ENCODE measurements at places on chromosomes 7 and 10.

GRCh38 chr7:27462575-27463270 is 200.0 kb downstream of the HIBADH start:
- DNase-seq, result no peak

- DNase-seq, result no peak
Observed at GRCh38 chr7:157601530-157601929, 264.7 kb downstream of the DNAJB6 start.

DNA sequence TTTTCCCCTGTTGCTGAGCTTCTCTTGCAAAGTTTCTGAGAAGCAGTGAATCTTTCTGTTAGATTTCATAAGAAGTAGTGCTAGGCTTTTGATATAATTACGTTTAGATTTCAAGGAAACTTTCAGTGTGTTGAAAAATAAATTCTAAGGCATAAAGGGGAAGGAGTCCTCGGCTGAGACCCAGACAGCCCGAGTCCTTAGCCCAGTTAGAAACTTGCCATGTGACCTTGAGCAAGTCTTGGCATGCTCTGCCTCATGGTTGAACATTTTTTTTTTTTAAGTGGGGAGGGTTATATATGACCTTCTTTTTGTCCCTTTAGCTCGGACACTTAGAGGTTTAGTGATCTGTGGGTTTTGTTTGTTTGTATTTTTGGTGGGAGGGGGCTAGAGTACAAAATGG is 117.5 kb downstream of the TCF7L2 start:
- no peak for DNase-seq

DNA sequence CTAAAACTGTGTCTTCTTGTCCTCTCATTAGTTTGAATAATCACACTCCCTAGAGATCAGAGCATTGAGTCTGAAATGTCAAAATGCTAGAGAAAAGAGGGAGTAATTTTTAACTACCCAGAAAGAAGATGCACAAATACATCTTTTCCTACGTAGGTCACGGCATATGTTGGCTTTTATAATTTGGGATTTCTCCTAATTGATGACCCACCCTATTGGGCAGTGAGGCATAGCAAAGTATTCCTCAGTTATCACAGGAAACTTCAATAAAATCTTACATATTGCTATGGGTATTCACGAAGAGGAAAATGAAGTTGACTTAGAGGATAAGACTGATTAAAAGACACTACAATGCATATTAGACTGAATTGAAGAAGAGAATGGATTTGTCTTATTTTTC is 25.4 kb downstream of the ARMC10 start:
- no peak for DNase-seq

GRCh38 chr10:8967061-8967460 is 912.6 kb downstream of the GATA3 start:
- no peak for DNase-seq

DNA sequence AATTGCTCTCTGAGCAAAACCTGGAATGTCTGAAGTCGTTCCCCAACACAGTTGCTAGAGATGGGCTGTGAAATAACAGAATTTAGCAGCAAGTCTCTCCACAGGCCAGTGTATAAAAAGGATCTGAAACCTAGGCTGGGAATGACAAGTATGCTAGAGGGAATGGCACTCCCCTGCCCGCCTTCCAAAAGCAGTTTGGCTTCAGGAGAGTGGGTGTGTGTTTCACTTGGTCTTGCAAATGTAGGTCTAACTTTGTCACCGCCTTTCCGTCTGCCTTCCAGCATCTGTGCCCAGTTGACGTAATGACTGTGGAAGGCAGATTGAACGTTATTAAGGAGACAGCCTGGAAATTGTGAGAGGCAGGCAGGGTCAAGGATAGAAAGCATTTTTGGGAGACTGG is 18.0 kb upstream of the MTURN start:
- peak; percentile 41 for DNase-seq

GRCh38 chr7:51324206-51324898 is 7.7 kb upstream of the COBL start:
- DNase-seq, result no peak

- no peak for DNase-seq
Observed at GRCh38 chr10:74766501-74766900, 59.9 kb upstream of the KAT6B start.

DNA sequence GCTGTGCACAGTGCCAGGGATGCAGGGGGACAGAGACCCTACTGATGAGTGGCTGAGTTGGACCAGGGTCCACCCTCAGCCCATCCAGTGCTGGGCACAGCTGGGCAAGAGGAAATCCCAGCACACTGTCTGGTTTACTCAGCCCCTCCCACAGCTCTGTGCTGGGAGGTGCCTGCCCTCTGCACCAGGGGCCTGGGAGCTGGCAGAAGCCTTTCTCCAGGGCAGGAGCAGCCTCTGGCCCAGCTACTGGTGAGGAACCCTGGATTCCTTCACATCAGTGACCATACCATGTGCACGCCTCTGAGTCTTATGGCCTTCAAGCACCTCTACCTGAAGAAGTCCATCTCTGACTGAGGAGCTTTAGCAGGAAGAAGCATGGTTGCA is 25.9 kb upstream of the C10orf71 start:
- DNase-seq, result no peak

DNA sequence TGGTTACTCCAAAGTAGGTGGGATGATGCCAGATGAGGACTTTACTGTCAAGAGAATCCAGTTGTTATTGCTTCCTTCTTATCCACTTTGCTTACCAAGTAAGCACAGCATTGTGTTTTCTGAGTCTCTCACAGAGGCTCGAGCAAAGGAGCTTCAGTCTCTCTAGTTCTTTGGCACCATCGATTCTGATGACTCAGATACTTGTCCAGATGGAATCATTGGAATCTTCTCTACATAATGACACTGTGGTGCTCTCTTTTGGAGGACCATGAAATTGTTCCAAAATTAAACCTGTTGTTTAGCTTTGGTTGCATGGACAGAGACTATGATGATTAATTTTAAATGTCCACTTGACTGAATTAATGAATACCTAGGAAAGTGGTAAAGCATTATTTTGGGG is 132.6 kb downstream of the NXPH1 start:
- no peak for DNase-seq

DNA sequence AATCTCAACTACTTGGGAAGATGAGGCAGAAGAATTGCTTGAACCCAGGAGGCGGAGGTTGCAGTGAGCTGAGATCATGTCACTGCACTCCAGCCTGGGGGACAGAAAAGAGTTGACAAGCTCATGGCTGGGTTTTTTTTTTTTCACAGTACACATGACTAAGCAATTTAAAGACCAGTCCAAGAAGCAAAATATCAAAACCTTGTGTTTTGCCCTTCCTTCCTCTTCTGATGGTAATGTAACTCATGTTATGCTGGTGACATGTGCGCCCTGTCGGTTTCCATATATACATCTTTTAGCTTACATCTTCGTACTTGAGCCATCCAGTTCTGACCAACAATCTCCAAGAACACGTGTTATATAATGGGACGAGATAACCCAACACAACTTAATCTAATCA is 237.7 kb upstream of the PLXDC2 start:
- DNase-seq, result no peak

GRCh38 chr7:138481447-138482380 is 21.7 kb downstream of the TRIM24 start:
- DNase-seq, result no peak

GRCh38 chr7:90613088-90613498 is 17.0 kb downstream of the CDK14 start:
- no peak for DNase-seq

DNA sequence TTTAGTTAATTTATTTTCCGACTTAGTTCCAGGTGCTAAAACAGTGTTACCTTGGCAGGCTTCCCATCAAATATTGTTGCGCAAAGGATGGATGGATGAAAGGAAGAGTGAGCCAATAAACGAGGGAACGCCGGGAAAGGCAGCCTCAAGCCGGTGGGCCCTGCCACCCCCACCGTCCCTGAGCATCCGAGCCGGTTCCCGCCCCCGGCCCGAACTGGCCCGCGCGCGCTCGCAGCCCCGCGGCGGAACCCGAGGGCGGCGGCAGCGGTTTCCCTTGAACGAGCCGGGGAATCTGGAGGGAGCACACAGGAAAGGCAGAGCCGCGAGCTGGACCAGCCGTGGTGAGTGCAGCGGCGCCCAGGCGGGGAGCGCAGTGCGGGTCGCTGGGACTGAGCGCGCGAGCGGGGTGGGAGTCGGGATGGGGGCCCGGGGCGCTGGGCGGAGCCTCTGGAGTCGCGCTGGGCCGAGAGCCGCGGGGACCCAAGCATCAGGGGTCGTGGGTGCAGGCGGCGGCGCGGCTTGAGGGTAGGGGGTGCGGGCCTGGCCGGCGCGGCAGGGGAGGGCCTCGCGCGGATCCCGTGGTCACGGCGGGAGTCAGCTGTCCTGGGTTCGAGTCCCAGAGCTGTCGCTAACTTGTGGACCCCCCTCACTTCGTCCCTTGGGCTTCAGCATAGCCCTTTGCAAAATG is at the start of gene AGK:
Gene AGK, plus strand, starts transcription at position 317 of the 688 bp plus-strand sequence. CDS start 4,057 bp downstream, outside the sequence.
- peak; percentile 85 for DNase-seq

- no peak for DNase-seq
Observed at GRCh38 chr7:54330216-54330800, 211.9 kb upstream of the VSTM2A start.

DNA sequence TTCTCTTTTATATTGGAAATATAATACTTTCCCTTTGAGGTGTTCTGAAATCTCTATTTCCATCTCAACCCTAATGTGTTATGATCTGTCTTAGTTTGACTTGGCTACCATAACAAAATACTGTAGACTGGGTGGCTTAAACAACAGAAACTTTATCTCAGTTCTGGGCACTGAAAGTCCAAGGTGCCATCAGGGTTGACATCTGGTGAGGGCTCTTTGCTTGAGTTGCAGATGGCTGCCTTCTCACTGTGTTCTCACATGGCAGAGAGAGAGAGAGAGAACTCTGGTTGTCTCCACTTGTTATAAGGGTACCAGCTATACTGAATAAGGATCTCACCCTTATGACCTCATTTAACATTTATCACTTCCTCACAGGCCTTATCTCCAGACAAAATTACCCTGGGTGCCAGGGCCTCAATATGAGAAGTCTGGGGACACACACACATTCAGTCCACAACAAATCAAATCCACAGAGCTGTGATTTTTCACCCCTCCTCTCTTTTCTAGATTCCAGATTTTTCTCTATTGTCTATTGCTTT is 104.5 kb downstream of the SRI start:
- no peak for DNase-seq

DNA sequence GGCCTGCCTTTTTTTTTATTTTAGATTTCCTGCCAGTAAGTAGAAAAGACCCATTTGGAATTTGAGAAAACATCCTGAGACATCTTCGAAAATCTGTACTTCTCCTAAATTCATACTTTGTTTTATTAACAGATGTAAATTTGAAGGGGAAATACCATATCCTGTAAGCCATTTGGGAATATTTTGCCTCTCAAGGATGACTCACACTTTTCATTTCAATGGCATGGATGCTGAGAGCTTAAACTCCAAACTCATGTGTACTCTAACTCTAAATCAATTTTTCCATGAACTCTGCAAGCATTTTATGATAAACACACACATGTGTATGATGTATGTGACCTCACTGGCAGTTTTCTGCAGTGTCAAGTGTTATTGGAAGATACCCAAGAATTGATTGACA is 89.0 kb downstream of the SEMA3A start:
- DNase-seq, result no peak

Data from glutamatergic neuron (in vitro differentiated cells).